ENCODE measurements at places on chromosomes 12 and 14.

DNA sequence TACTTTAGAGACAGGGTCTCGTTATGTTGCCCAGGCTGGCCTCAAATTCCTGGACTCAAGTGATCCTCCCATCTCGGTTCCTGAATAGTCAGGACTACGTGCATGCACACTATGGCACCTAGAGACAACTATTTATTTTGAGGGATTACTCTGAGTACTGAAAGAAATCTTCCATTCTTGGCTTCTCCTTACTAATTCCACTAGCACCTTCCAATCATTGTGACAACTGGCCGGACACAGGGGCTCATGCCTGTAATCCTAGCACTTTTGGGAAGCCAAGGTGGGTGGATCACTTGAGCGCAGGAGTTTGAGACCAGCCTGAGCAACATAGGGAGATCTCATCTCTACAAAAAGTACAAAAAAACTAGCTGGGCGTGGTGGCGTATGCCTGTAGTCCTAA, 42.1 kb upstream of the MTERF2 start:
- peak; percentile 40 for DNase-seq

GRCh38 chr12:2124466-2125023, 71.8 kb downstream of the CACNA1C start:
- no peak for DNase-seq

- DNase-seq = peak; percentile 64
Observed at GRCh38 chr14:101761881-101762529, 496 bp downstream of the PPP2R5C start.

- DNase-seq = no peak
Observed at GRCh38 chr12:2029851-2030250, 22.9 kb upstream of the CACNA1C start.

GRCh38 chr12:18242380-18243089, 18.8 kb upstream of the PIK3C2G start:
- DNase-seq = peak; percentile 64

DNA sequence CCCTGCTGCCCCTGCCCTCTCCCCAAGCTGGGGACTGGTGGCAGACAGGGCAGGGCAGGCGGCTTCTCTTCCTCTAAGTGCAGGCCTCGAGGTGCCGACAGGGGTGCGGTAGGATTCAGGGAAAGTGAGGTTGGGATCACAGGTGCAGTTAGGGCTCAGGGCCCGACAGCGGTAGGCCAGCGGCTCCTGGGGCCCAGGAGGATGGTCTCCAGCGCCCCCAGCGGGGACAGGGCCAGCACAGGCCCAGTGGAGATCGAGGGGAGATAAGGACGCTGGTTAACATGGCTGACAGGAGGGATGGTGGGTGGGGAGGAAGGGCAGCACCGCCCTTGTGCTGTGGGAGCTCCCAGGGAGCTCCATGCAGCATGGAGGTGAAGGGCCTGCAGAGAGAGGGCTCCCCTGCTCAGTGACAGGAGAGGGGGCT, 935 bp upstream of the CRIP1 start:
- DNase-seq = peak; percentile 60

DNA sequence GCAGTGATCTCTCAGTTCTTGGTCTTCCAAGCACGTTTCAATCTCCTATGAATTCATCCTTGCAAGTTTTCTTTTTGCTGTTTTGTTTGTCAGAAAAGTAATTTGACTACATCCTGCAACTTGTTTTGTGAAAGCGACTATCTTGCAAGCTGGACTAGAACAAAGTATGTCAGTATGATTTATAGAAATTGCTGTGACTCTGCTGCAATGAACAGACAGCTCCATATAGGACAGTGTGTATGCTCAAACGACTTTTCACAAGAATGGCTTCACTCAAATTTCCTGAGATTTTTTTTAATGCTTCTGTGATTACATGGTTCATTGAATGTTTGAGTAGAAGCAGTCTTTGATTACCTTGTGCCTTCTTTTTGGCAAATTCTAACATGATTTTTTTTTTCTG, 123.5 kb upstream of the TRHDE start:
- no peak for DNase-seq

DNA sequence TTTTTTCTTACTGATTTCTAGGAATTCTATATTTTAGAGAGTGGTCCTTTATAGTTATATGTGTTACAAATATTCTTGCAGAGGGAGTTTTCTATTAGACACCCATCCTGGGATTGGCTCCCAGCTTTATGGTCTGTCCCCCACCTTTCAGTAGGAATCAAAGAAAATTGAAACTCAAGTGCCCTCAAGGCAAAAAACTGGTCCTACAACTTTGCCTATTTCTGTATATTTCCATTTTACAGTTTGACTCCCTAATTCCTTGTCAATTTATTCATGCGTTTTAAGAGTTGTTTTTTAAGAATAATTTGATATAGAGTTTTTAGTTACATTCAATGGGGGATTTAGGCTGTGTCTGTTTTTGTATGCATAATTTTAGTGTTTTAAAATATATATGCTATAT, 208.9 kb downstream of the SYNE2 start:
- no peak for DNase-seq

GRCh38 chr14:89649451-89650075, 232.5 kb upstream of the FOXN3 start:
- no peak for DNase-seq

DNA sequence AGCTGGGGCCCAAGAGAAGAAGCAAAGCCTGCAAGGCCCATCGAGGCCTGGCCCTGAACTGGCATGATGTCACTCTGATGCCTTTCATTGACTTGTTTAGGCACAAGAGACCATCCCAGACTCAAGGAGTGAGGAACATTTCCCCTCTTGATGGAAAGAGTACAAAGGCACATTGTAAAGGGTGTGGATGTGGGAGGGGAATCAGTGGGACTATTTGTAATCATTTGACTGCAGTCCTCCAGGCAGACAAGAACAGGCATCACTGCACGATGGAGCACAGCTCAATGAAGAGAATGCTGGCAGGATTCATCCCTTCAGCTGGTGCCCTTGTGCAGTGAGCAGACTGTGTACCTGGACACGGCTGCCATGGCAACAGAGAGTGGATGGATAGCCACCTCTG, 87.9 kb downstream of the LGMN start:
- peak; percentile 17 for DNase-seq

DNA sequence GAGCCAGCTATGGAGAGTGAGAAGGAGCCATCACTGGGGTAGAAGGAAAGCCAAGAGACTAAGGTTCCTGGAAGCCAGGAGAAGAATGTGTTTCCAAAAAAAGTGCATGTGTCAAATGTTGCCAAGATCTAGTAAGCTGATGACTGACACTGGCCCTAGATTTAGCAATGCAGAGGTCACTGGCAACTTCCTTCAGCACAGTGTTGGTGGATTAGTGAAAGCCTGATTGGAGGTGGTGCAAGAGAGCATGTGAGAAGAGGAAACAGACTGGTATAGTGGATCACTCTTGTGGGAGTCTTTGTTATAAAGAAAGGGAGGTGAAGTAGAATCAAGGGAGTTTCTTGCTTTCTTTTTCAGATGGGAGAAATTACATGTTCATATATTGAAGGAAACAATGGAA, 34.1 kb upstream of the CHGA start:
- DNase-seq = no peak

- DNase-seq = no peak
Observed at GRCh38 chr14:90554341-90554740, 157.5 kb downstream of the CALM1 start.

DNA sequence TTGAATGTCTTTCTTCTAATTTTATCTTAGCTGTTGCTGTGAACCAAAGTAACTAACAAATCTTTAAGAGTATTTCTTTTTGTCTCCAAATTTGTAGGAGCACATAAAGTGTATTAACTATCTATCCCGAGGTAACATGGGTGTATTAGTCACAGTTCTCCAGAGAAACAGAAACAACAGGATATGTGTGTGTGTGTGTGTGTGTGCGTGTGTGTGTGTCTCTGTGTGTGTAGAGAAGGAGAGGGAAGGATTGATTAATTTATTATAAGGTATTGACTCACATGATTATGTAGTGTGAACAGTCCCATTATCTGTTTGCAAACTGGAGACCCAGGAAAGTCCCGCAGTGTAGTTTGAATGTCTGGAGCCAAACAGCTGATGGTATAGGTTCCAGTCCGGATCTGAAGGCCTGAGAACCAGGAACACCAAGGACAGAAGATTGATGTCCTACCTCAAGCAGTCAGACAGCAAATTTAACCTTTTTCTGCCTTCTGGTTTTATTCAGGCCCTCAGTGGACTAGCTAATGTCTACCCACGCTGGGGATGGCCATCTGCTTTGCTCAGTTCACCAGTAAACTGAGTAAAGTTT, 14.4 kb downstream of the G2E3 start:
- DNase-seq = no peak

- DNase-seq = peak; percentile 22
Observed at GRCh38 chr12:20142956-20143355, 225.4 kb upstream of the PDE3A start.

DNA sequence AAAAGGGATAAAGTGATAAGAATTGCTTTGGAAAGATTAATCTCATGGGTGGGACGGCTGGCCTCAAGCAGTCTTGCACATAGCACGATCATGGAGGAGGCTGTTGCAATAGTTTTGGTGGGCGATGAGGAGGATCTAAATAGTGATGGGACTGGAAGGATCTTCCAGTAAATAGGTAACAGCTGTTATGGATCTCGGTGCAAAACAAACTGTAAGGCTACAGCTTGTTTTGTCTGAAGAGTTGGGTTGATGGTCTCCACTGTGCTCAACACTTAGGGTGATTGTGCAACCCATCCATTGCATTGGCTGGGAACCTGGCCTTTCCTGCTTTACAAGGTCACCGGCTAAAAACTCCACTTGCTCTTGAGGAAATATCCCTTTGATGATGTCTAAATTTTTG, 21.0 kb downstream of the IGF1 start:
- no peak for DNase-seq

- DNase-seq = peak; percentile 14
Observed at GRCh38 chr14:69170839-69171238, 17.9 kb upstream of the DCAF5 start.

DNA sequence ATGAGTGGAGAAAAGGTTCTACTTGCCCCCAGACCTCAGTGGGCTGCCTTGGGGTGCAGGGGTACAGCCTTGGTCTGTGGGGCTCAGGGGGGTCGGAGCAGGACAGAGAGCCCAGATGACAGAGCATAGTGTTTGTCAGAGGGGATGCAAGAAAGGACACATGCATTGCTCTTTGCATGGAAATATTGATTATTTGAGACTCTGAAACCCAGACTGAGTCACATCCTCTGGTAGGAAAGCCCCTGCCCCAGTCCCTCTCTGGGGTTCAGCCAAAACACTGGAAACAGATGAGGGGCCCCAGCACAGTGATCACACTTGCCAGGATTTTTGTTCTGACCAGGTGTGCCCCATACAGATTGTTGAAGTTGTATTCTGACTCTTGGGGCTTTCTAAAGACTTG, 1094.4 kb downstream of the BCL11B start:
- DNase-seq = no peak

DNA sequence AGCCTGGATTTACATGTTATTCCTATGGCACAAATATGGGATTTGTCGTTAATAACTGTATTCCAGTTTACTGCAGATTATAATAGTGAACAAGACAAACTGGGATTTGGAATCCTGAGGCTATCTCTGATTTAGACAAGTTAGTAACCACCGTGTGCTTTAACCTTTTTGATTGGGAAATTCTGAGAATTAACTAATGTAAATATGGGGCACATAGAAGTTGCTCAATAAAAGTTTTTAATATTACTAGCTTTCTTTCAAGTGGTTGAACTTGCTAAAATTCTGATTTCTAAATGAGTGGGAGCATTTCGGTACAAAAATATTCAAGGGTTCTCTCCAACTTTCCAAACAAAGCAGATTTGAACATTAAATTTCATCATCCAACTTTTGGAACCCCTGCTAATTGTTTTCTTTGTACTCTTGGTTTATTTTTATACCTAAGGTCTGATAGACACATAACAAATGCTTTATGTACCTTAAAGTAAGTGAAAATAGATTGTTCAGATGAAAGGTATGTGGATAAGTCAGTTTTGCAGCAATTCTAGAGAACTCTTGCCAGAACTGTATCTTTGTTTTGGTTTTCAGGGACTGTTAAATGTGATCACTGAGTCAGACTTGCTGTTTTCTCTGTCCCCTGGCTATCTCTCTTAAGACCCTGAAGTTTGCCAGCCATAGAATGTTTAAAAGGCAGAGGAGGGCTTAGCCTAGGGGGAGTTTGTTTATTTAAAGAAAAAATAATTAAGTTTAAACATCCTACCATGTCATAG, 57.5 kb downstream of the FRS2 start:
- no peak for DNase-seq

DNA sequence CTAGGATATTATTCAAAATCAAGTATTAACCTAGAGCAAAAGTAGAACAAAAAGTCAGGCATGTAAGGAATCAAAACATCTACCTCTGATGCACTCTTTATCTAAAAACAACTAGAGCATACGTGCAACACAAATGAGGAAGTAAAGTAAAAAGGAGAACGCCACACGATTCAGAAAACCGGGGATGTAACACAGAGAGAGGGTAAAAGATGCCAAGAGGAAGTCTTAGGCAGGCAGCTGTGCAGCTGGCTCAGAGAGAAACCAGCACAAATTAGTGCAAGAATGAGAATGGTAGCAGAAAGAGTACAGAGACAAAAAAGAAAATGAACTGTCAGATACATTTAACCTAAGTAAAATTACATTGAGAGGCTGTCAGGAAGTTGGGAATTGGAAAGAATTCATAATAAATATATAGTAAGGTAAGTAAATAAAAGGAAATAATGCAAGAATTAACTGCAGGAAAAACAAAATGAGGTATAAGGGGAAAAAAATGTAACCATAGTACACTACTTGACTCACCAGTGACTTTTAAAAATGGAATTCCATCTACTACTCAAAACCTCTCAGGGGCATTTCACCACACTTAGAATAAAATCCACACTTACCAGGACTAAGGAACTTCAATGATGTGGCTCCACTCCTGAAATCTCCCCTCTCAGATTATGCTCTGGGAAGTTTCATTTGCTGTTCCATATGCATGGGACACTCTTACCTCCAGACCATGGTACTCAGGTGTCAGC, 17.1 kb downstream of the BCAT1 start:
- DNase-seq = no peak

DNA sequence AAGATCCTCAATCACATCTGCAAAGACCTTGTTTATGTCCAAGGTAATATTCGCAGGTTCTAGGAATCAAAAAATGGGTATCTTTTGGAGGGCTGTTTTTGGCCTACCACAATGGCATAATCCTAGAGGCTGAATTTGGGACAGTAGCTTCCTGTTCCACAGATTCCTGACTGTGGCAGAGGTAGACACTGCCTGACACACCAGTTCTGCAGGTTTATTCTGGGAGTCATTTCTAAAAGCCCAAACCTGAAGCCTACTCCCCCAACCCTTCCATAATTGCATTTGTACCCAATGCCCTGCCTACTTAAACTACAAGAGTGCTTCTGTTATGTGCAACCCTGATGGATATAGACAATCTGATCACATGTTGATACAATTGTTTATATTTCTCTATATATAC, 378.9 kb downstream of the PCNX1 start:
- no peak for DNase-seq

DNA sequence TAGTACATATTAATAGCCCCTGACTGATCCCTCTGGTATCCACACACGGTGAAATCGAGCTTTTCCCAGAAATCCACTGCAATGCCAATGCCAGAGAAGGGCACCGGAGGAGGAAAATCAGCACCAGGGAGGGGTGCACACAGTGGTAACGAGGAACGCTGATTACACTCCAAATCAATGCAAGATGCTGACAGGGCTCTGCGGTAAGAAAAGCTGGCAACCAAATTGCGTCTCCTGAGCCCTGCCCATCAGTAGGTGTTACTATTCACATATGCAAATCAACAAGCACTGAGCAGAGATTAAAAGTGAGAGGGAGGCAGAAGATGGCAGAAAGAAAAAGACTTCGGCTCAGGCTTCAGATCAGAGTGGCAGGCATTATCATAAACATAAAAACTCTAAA, 159.1 kb downstream of the RPS29 start:
- DNase-seq = no peak

GRCh38 chr14:105080161-105080560, 14.9 kb upstream of the GPR132 start:
- no peak for DNase-seq

Measured in DMS53 (cell line).